EL (cell line): ENCODE measurements at places on chromosomes 6 and 20.

DNA sequence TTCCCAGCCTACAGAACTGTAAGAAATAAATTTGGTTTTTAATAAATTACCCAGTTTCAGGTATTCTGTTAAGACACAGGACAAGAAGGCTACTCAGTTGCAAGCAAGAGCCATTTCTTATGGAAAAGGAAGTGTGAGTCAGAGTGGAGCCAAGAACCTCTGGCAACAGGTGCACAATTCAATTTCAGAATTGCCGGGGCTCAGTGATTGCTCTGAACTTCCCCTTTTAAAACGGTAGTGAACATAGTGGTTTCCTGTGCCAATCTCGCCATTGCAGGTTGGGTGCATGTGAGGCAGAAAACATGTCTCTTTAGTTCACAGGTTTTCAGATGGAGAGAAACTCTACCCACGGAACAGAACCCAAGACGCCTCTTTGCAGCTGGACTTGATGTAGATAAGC is 16.4 kb downstream of the PIGT start:
- no peak for DNase-seq

DNA sequence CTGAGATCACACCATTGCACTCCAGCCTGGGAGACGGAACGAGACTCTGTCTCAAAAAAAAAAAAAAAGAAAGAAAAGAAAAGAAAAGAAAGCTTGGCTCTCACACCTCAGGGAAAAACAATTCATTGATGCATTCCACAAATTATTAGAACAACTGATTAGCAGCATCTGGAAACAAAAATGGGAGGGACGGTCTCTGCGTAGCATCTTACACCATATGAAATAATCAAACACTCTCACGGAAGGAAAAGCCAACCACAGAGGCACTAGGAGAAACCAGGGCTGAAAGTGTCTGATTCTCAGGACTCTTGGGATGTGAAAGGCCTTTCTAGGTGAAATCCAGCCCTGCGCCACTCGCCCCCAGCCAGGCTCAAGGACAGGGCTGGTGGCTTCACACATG is 2.3 kb upstream of the HELZ2 start:
- no peak for DNase-seq

DNA sequence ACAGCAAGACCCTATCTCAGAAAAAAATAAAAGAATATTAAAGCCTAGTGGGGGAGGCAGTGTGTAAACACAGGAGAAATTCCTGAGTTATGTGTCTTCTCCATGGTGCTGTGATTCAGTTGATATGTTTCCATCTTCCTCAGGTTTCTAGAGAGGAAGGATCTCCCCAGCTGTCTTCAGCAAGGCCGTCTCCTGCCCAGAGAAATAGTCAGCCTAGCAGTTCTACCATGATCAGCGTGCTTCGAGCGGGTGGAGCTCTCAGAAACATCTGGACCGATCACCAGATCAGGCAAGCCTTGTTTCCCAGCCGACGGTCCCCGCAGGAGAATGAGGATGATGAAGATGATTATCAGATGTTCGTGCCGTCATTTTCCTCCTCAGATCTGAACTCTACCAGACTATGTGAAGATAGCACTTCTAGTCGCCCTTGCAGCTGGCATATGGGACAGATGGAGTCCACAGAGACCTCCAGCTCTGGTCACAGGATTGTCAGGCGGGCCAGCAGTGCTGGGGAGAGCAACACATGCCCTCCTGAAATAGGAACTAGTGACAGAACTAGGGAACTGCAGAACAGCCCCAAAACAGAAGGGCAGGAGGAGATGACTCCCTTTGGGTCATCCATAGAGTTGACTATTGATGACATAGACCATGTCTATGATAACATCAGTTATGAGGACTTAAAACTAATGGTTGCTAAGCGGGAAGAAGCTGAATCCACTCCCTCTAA is 34.9 kb upstream of the MTHFD1L start:
- DNase-seq = peak; percentile 47

DNA sequence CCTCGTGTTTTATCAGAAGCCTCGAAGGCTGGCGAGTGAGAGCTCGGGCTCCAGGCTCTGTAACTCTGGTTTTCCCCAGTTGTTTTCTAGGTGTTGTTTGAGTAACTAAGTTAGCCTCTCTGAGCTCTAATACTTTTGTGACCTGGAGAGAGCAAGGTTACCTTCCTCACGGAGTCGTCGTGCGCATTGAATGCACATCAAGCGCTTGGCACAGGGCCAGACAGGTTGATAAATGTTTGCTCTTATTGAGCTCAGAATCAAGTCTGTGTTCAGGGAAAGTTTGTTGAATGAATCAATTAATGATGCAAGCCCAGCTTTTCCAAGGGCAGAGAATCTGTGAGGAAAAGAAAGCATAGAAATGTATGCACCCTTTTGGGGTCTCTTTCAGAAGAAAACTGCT is 33.5 kb downstream of the EDN3 start:
- no peak for DNase-seq

- no peak for DNase-seq
Observed at GRCh38 chr20:58763076-58763475, 70.5 kb downstream of the NPEPL1 start.

- DNase-seq = no peak
Observed at GRCh38 chr6:7132398-7133035, 24.8 kb downstream of the RREB1 start.

DNA sequence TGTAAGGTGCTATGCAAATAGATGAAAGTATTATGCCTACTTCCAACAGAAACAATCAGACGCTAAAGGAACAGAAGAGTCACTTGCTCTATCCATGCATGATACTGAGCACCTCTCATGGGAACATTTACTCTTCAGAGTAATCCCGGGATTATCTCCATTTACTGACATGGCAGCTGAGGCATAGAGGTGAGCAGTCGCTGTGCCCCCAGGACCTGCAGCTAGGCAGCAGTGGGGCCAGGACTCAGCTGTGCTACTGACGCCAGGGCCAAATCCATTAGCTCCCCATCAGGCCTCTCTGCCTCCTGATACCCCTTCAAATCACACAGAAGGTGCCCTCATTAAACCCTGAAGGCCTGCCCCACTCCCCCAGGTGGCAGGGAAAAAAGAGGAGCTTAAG is 51.9 kb downstream of the TRAM2 start:
- DNase-seq = no peak

DNA sequence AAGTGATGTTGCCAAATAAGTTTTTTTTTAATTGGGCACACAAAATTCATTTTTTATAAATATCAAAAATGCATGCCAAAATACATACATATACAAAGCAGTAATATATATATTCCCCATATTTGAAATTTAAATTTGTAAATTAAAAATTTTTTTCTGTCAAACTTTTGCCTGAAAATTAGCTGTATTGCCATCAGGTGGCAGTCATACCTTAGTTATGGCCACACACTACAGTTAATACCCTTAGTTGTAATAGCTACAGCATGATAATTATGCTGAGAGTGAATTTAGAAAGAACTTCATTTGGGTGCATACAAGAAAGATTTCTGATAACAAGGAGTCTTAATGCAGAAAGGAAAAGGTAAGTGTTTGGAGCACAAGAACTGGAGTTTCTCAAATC is 46.2 kb upstream of the SDHAF4 start:
- DNase-seq = no peak

- no peak for DNase-seq
Observed at GRCh38 chr6:50380406-50381098, 330.8 kb upstream of the DEFB112 start.

DNA sequence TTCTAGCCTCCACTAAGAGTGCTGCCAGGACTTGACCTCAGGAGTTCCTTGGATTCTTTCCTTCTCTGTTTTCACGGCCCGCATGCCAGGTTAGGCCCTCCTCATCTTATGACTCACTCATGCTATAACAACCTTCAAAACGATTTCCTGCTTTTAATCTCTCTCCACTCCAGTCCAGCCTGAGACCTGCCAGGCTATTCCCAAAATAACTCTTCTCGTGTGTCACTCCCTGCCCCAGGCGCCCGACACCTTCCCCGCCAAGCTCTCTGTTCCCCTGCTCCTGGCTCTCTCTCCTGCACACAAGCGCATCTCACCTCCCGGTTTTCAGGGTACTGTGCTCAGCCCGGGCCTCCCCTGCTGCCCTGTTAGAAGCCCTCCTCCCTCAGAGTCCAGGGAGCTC is 64.1 kb upstream of the RPS6KA2 start:
- peak; percentile 53 for DNase-seq
